ENCODE measurements at places on chromosomes 2 and 18. TPM values are rescaled to one million over a fixed set of nuclear protein-coding genes. Genes with fewer than 3 reads are reported as not detected.
A peak's percentile ranks its signal among the peaks of the same experiment; 100 is the strongest.

GRCh38 chr2:240233885-240234502 is 93.5 kb upstream of the OTOS start:
- DNase-seq = peak; percentile 3

COL4A4 gene
- not detected for total RNA-seq

- no peak for DNase-seq
Observed at GRCh38 chr2:19408592-19408991, 50.2 kb upstream of the OSR1 start.

- no peak for DNase-seq
Observed at GRCh38 chr2:73075477-73076373, 4.2 kb upstream of the SFXN5 start.

PAX8 gene
- total RNA-seq = 0.73 TPM

RND3 gene
- total RNA-seq = 0.16 TPM

GRCh38 chr2:229422063-229422462 is 151.0 kb upstream of the PID1 start:
- DNase-seq = no peak

DNA sequence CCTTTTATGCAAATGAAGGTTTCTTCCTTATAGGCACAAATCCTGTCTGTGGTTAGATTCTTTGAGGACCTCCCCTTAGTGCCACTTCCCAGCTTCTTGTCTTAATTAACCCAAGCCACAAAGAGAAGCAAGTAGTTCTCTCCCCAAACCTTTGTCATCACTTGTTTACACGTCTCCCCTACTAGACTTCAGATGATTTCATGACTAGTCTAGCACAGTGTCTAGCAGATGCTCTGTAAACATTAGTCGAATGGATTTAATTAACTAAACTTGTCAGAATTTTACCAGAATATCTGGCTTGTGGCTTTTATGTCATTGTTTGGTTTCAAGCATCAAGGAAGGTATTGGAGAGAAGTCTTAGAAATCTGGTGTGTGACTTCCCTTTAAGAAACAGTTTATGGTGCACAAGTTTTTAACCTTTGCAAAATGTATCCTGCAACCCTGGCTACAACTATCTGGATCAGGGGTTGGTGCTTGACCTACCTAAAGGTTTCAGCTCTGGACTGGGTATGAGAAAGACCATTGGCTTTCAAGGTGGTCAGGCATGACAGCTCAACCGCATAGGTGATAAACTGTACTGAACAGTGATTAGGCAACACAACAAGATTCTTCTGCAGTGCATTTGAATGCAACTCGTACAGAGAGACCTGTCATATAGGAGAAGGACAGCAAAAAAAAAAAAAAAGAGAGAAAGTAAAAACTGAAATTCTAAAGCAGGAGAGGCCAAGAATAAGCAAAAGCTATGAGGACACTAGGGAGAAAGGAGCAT is 93.2 kb upstream of the CCDC150 start:
- no peak for DNase-seq

Measured in activated T-cell treated with anti-CD3 and anti-CD28 coated beads, Interleukin-2, amount 50 U/mL, for 4 hours (primary cell).